ENCODE measurements at places on chromosomes 5 and 9.
A peak's percentile ranks its signal among the peaks of the same experiment; 100 is the strongest.

- no peak for DNase-seq
These were observed 56.3 kb downstream of the VCAN start for GRCh38 chr5:83527722-83528438.

DNA sequence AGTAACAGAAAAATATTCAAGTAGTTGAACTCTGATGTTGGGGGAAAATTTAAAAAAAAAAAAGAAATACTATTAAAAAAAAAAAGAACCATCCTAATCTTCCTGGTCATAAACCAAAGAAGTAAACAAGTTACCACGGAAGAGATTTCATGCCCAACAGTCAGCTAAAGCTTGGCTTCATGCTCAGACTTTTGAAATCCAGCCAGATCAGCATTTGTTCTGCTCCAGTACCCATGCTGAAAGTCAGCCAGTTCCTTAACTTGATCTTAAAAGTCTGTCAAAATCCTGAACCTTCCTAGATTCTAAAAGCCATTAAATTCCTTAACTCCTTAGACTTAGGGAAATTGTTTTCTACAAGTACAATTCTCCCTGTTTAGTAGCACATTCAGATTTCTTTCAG is 908.7 kb upstream of the CDH9 start:
- no peak for DNase-seq

DNA sequence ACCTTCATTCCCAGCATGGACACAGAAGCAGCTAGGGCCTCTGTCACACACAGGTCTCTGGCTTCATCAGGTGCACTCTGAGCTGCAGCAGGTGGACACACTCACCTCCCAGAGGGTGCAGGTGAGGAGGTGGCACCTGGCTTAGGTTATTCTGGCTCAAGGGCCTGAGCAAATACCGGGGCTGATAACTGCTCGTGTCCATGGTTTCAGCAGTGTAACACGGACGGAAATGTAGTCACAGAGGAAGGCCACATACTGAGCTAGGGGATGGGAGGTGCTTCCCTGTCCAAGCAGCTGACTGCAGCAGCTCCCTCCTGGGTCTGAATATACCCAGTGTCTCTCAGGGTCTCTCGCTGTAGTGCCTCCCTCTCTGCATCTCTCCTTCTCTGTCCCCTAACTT is 5.7 kb downstream of the PHF2 start:
- no peak for DNase-seq

GRCh38 chr5:142659405-142659804 is 26.5 kb downstream of the FGF1 start:
- DNase-seq, result no peak

DNA sequence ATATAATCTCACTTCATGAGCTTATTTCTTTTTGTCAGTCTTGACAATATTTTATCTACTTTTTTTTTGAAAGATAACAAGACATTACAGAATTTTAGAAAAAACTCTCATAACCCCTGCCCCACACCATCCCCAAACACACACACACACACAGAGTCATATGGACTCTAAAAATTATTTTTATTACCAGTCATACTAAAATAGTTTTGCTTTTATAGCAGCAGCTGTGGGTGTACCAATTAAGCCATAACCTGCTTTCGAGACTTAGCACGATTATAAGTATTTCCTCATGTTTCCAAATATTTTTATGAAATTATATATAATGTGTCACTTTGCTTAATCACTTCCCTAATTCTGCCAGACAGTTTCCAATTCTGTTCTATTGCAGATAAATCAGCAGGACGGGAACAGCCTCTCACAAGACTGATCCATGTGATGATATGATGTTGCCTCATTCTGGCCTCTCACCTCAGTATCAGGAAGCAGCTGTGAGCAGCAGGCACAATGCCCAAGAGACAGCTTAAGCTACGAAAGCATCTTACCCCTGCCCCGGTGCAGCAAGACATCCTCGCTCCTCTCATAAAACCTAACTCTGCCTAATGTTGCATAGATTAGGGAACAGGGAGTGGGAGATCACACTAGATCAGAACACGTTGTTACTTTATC is 7.0 kb downstream of the PDCL start:
- peak; percentile 93 for DNase-seq

DNA sequence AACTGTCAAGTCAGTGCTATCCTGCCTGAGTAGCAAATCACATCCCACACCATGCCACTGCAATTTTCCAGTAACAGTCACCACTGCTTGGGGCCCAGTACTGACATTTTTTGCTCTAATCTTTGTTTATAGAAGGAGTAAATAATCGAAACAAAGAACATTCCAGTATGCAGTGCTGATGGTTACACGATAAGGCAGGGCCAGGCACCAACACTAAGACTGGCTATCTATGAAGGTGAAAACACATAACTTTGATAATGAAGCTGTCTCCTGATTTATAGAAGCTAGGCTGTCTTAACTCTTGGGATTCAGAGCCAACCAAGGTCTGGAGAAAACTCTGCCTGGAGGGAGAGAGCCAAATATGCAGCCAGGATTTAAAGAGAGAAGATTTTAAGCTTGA is 365.3 kb downstream of the BNC2 start:
- DNase-seq, result no peak

DNA sequence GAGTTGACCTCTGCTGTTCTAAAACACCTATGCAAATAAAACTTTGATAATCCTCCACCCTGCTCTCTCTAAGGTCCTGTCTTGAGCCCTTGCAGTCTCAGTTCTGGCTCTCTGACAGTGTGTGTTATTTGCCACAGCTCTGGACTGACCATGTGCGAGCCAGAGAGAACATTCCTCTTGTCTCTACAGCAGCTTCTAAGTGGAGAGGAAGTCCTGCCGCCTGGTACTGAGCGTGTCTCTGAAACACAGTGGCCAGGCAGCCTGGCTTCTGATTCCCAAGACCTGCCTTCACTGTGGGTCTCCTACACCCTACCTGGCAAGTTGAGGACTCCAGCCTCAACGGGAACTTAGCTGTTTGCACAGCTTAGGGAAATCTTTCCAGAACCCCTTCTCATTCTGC is 61.6 kb downstream of the ENTREP1 start:
- no peak for DNase-seq

DNA sequence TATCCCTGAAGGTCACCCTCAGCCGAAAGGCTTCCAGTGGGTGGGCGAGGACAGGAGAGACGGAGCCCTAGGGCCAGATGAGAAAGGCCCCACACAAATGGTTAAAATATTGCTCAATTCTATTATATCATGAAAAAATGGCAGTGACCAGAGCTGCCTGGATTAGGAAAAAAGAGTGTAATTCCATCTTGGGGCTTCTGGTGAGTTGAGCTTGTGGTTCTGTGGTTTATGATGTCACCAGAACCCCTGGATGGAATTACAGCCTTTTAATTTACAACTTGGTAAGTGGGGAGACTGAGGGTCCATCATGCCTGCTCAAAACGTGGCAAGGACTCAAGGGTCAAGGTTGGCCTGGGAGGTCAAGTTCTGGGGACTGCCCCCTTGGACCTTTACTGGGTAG is 55.5 kb upstream of the STC2 start:
- DNase-seq, result no peak
